ENCODE measurements at places on chromosomes 1 and 21. TPM values are rescaled to one million over a fixed set of nuclear protein-coding genes. Genes with fewer than 3 reads are reported as not detected.

The SLAMF9 gene
- polyA plus RNA-seq: 0.12 TPM

The MAPKAPK2 gene
- polyA plus RNA-seq: 69.4 TPM

The RNU1-1 gene
- not detected for polyA plus RNA-seq

The FOXD3 gene
- 0.45 TPM for polyA plus RNA-seq

The OR6N1 gene
- not detected for polyA plus RNA-seq

The AKR7A3 gene
- 296 TPM for polyA plus RNA-seq

The TLR5 gene
- 2.7 TPM for polyA plus RNA-seq

The WDR64 gene
- not detected for polyA plus RNA-seq

The SMCP gene
- not detected for polyA plus RNA-seq

The CASQ2 gene
- 12.9 TPM for polyA plus RNA-seq

The CENPF gene
- polyA plus RNA-seq: 0.67 TPM

The PRKAA2 gene
- 0.67 TPM for polyA plus RNA-seq

The SRGAP2C gene
- polyA plus RNA-seq: 2.8 TPM

The CDCP2 gene
- not detected for polyA plus RNA-seq

The LCE6A gene
- polyA plus RNA-seq: not detected

The TMIGD3 gene
- polyA plus RNA-seq: 2.8 TPM

The FCRL5 gene
- 0.15 TPM for polyA plus RNA-seq

The S100A9 gene
- polyA plus RNA-seq: 2,681 TPM

The GSTM2 gene
- 21.4 TPM for polyA plus RNA-seq

The AUNIP gene
- polyA plus RNA-seq: 0.22 TPM

The BSND gene
- polyA plus RNA-seq: not detected

The IRF6 gene
- polyA plus RNA-seq: 2.0 TPM

The MSH4 gene
- polyA plus RNA-seq: 0.11 TPM

The BRDT gene
- not detected for polyA plus RNA-seq

The RHEX gene
- polyA plus RNA-seq: 0.74 TPM

The PHF13 gene
- polyA plus RNA-seq: 11.1 TPM

The ATP1B1 gene
- polyA plus RNA-seq: 49.6 TPM

The GNB1 gene
- 180 TPM for polyA plus RNA-seq

The KRTAP25-1 gene
- not detected for polyA plus RNA-seq

The RAB3B gene
- polyA plus RNA-seq: under 0.01 TPM

The GSTM1 gene
- polyA plus RNA-seq: 35.4 TPM

The TMEM240 gene
- polyA plus RNA-seq: 0.85 TPM

The CAMTA1 gene
- 60.2 TPM for polyA plus RNA-seq

The NBPF6 gene
- not detected for polyA plus RNA-seq

The LYPLAL1 gene
- 14.0 TPM for polyA plus RNA-seq

The LEFTY1 gene
- not detected for polyA plus RNA-seq

The TOMM20 gene
- 59.3 TPM for polyA plus RNA-seq

The LCE2B gene
- polyA plus RNA-seq: not detected

The PLA2G2D gene
- not detected for polyA plus RNA-seq

The LCE1C gene
- polyA plus RNA-seq: not detected

Measured in adipose tissue (tissue), 3 donors.